ENCODE measurements at places on chromosomes 16 and 17.

GRCh38 chr17:45284176-45285140 lies 22.6 kb upstream of the SPATA32 start:
- DNase-seq: no peak

DNA sequence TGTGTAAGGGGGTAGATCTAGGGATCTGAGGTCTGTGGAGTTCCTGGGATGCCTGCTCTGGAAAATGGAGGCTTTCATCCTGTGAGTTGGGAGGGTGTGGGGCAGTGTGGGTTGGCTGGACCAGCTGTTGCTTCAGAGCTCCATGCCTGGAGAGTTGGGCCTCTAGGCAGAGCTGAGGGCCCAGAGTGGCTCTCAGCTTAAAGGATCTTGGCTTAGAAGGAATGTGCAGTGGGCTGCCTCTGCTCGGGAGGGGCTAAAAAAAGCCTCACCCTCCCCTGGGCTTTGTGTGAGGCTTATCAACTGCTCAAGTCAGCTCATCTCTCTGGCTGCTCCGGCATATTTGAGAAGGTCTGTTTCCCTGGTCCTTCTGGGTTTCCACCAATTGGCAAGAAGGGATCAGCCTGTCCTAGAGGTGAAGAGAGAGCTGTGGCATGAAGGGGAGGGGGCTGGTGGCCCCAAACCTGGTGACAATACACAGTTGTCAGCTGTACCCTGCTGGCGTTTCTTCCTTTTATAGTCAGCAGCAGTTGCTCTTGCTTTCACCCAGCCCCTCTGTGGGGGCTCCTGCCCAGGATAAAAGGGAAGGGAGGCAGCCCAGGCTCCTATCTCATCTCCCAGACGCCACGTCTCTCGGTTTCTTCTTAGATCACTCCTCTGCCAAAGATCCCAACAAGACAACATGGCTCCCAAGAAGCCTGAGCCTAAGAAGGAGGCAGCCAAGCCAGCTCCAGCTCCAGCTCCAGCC lies at the start of gene MYL4:
TSS of gene MYL4 (plus strand) at position 605 of the 745 bp plus-strand sequence. CDS start at position 680, 75 bp downstream.
- peak; percentile 72 for DNase-seq

DNA sequence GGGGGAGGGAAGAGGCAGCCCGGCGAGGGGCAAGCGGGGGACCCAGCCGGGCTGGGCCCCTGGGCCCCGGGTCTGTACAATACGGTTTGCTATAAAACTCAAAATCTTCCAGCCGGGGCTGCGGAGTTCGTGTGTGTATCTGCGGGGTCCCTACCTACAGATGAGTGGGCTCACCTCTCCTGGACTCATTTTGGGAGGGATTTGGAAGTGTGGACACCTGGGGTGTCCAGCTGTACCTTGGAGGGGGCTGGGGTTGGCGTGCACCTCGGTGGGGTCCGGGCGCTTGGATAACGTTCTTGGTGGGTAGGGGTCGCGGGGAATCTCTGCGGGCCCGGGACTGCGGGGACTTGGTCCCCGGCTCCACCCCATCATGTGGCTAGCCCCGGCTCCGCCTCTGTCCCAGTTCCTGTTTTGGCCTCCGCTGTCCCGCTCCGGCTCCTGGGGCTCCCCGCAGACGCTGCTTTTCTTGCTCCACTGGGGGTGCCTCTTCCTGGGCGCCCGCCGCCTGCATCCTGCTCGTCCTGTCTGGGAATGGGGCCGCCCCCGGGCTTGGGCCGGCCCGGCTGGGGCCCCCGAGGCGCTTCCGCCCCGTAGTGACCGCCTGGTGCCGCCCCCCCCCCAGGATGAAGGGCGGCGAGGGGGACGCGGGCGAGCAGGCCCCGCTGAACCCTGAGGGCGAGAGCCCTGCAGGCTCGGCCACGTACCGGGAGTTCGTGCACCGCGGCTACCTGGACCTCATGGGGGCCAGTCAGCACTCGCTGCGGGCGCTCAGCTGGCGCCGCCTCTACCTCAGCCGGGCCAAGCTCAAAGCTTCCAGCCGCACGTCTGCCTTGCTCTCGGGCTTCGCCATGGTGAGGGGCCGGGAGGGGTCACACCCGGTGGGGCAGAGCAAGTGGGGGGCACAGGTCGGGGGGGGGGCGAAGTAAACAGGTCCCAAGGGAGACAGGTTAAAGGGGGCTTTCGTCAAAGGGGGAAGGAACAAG lies at the start of gene ORAI3:
TSS of gene ORAI3 (plus strand) at position 402 of the 983 bp plus-strand sequence. CDS start at position 624, 222 bp downstream.
- DNase-seq: peak; percentile 57

DNA sequence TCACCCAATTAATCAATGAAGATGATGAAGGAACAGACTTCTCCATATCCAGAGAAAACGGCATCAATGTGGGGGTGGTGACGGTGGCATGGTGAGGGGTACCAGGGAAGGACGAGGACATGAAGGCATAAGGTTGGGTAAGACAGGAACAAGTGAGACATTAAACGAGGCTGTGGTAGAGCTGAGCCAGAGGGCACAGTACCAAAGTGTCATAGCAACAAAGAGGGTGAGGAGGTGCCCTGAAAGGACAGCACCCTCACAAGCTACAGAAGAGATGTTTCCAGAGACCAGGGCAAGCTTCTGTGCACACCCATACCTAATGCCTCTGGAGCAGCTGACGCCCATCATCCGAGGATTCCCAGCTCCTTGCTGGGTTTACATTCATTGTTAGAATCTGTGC lies 57.5 kb upstream of the TRAP1 start:
- DNase-seq: no peak

DNA sequence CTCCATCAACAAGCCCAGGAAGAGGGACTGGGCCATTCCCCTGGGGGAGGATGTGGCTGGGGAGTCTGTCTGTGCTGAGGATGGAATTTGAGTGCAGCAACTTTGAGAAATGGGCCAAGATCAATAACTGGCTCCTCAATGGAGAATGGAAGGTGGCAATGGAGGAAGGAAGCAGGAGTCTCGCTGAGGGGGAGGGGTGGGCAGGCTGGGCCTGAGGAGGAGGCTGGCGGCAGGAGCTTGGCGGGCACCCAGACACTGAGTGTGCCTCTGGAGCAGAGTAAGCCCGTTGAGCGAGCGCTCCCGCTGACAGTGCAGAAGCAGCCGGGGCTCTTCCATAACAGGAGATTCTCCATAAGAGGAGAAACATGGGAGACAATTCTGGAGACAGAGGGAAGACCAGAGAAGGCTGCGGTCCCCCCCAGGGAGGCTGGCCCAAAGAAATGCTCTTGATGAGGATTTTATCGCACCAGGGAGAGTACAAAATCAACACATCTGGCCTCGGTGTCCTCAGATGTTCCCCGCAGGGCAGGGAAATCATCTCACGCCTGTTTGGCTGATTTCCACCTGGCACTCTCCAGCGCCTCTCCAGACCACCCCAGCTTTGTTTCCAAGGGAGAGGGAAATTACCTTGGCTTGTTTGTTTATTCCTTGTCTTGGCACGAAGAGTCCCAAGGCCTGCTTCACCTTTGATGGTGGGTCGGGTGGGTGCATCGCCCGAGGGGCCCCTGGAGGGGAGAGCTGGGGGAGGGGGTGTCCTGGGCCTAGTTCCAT lies 2.8 kb upstream of the MMP15 start:
- no peak for DNase-seq

DNA sequence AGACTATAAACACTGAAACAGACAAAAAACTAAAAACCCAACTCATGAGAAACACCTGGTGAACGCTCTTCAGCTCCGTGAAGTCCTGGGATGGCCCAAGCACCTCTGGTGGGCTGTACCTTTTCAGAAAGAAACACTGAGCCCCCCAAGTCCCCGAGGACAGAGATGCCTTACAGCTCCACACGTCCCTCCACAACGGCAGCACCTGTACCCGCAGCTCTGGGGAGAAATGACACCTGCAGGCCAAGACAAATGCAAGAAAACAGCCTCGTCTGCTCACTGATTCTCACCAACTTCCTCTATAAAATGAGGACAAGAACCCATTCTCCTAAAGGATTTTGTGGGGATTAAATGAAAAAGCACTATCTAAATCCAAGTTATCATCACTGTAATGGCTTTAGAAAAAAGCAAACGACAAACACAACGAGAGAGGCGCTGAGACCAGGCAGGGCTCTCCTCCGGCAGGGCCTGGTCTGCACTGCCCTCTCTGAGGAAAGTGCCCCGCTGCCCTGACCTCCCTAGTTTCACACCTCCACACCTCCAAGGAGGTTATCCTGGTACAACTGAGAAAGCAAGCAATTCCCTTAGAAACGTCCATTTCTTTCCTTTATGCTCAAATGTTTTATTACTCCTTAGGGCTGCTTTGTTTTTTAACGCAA lies 114.9 kb downstream of the ZNF778 start:
- DNase-seq: no peak

DNA sequence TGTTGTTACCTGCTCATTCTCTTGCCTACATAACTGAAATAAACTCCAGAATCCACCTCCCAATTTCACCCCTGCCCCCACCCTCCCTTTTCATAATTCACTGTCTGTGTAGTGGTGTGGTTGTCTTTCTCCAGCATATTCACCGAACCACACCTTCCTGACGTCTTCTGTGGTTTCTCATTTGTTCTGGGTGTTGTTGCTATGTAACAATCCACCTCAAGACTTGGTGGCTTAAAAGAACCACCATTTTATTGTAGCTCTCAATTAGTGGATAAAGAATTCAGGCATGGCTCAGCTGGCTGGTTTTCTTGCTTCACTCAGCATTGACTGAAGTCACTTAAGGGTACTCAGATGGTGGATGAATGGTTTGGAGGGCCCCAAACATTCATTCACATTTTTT lies 229.8 kb downstream of the MAF start:
- no peak for DNase-seq

DNA sequence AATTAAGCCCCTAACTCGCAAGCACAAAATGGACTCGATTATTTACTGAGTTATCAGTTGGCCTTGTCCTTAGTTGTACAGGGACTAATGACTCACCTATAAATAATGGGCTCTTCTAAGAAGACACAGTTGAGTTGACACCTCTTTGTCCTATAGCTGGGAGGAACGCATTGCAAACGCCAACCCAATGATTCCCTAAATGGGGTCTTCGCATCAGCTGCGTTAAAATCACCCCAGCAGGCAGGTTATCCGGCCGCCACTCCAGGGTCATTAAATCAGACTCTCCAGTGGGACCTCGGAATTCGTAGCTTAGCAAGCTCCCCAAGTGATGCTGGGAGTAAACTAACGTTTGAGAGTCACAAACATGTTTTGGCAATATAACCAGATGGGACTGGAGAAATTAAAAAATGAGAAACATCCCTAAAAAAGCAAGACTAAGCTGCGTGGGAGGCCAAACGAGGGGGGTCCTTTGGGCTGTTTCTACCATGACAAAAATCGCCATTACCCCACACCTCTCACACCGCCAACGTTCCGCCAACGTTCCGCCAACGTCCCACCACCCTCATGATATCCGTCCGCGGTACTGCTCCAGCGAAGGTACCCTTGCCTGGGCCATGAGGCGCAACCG lies 932 bp upstream of the NFE2L1 start:
- DNase-seq: no peak

DNA sequence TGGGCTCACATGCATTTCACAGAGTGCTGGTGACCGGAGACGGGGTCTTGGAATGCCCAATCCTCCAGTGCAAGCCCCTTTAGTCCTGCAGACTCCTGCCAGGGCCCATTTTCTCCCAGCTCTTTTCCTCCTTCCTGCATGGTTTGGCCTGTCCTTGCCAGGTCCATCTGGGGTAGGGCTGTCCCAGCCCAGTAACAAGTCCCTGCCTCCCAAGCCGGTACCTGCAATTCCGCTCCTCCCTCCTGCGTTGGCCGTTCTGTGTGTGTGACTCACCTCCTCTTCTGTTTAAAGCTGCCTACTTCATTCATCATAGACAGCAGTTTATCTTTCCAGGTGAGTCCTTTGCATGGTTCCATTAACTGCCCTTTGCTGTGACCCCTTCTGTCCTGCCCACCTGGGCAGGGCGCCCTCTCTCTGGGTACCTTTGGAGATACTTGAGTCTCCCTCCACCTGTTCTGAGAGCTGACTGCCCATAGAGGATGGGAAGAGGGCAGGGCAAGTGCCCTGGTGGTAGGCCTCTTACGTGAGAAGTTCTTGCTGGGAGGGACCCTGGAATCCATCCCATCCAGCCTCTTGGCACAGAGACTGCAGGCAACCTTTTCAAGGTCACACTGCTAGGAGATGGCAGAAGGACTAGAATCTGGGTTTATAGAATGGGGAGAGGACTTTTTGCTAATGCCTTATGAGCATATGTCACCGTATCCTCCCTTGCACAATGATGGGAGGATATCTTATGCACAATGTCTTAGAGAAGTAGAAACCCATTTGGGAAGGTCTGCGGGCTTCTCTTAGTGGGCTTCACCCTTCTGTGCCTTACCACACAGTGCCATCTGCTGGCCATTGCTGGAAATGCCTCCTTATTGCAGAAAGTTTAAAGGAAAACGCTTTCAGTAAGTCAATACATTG lies 29.7 kb upstream of the LGALS9 start:
- DNase-seq: peak; percentile 60

- no peak for DNase-seq
Observed at GRCh38 chr16:85453194-85453678, 159.9 kb upstream of the GSE1 start.

- no peak for DNase-seq
Observed at GRCh38 chr17:19248928-19249574, 11.9 kb downstream of the EPN2 start.

DNA sequence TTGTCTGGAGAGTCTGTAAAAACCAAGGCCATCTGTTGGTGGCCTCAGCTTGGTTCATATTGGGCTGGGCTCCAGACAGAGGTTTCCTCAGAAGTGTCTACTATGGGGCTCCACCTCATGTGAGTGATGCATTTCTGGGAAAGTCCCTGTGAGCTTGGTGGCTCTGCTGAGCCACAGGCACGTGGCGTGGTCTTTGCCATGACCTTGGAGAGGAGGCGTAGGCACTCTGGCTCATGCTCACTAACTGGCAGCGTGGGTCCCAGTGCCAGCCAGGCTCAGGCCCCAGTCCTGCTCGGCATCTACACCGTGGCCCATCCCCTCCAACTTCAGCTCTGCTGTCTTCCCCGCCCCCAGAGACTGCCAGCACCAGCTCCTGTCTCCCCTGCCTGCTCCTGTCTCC lies 10.7 kb upstream of the SMTNL2 start:
- no peak for DNase-seq

GRCh38 chr17:1562176-1562643 lies 382 bp downstream of the PITPNA start:
- DNase-seq: no peak

- no peak for DNase-seq
Observed at GRCh38 chr17:80473701-80474100, 2.7 kb downstream of the NPTX1 start.

GRCh38 chr17:42087042-42087701 lies 11.1 kb downstream of the ZNF385C start:
- no peak for DNase-seq

DNA sequence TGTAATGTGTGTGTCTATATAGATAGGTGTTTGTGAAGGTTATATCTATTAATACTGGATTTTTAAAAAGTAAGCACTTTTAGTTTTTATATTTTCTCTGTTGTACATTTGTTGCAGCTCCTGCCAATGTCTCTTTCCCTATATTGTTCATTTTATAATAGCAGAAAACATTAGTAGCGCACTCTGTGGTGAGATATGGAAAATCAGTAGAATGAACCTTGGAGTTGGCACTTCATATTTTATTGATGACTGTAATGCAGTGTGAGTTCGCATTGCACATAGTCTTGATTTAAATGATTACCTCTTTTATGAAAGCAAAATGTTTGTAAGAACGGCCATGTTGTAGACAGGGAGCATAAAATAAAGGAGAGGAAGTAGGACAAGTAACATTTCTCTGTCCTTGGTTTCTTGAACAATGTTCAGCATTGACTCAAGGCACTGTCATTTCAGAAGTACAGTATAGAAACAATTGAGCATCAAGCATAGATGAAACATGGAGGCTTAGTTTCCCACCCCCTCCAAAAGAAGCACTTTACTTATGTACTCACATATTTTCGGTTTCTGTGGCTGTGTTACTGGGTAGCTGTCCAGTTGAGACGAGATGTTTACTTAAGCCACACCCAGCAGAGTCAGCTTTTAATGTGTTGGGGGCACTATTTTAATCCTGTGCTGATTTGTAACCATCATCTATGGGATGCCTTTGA lies 74.0 kb downstream of the TANC2 start:
- DNase-seq: no peak

GRCh38 chr17:7673239-7673638 lies 14.1 kb downstream of the TP53 start:
- no peak for DNase-seq
